ENCODE measurements at places on chromosomes 3 and 15.

DNA sequence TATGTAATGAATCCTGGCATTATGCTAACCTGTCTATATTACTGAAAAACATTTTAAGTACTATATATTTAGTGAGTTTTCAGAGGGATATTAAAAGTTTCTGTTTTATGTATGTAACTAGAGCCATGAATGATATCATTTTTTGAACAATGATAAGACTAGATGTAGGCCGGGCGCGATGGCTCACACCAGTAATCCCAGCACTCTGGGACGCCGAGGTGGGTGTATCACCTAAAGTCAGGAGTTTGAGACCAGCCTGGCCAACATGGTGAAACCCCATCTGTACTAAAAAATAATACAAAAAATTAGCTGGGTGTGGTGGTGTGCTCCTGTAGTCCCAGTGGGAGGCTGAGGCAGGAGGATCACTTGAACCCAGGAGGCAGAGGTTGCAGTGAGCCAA lies 34.1 kb downstream of the DHX36 start:
- no peak for DNase-seq

GRCh38 chr3:188211476-188211875 lies 57.5 kb downstream of the LPP start:
- peak; percentile 46 for DNase-seq

DNA sequence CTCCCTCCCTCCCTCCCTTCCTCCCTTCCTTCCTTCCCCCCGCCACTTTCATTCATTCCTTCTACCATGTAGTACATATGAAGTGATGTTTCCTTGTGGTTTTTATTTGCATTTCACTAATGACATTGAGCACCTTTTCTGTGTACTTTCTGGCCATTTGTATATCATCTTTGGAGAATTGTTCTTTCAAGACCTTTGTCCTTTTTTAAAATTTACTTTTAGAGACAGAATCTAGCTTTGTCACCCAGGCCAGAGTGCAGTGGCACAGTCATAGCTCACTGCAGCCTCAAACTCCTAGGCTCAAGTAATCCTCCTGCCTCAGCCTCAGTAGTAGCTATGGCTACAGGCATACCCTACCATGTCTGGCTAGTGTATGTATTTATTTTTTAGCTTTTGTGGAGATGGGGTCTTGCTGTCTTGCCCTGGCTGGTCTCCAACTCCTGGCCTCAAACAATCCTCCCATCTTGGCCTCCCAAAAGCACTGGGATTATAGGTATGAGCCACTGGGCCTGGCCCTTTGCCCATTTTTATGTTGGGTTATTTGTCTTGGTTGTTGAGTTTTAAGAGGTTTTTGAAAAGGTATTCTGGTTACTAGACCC lies 42.0 kb upstream of the CTDSPL2 start:
- no peak for DNase-seq

DNA sequence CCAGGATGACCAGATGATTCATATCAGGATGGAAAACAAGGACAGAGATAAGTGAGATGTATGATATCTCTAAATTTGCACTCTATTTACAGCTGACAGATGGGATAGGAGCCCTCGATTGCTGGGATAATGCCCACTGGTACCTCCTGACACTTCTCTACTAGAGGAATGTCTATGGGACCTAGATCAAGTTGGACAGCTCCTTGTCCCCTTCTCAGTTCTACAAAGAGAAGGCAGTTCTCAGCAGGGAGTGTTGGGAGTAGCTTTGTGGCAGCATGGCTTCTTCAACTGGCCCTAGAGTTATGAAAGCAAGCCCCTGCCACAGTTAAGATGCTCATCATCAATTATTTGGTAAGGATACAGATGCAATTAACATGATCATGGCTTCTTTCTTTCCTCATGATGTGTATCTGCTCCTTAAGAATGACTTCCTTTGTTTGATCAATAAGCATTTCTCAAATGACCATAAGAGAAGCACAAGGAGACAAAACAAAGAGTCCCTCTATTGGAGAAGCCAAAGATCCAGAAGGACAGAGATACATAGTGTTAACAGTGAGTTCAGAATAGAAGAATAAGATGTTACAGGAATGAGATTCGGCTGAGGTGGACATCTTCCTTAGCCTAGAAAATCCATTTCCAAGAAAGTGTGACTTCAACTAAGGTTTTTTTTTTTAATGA lies 481.3 kb downstream of the NAALADL2 start:
- DNase-seq: no peak

DNA sequence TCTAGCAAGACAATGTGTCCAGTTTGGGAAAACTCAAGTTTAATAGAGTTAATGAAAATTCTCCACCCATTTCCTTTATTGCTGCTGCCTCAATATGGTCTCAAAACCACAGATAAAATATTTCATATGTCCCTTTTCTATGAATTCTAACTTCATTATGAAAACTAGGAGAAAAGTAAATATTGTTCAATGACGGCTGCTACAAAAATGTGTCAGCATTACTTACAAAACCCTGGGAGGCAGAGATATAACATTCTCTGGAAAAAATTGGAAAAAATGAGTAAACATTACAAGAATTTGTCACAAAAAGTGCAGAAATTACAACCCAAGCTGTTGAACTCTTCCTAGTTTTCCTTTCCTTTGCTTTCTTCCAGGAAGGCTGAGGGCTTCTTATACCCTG lies 22.2 kb upstream of the FBN1 start:
- DNase-seq: no peak

DNA sequence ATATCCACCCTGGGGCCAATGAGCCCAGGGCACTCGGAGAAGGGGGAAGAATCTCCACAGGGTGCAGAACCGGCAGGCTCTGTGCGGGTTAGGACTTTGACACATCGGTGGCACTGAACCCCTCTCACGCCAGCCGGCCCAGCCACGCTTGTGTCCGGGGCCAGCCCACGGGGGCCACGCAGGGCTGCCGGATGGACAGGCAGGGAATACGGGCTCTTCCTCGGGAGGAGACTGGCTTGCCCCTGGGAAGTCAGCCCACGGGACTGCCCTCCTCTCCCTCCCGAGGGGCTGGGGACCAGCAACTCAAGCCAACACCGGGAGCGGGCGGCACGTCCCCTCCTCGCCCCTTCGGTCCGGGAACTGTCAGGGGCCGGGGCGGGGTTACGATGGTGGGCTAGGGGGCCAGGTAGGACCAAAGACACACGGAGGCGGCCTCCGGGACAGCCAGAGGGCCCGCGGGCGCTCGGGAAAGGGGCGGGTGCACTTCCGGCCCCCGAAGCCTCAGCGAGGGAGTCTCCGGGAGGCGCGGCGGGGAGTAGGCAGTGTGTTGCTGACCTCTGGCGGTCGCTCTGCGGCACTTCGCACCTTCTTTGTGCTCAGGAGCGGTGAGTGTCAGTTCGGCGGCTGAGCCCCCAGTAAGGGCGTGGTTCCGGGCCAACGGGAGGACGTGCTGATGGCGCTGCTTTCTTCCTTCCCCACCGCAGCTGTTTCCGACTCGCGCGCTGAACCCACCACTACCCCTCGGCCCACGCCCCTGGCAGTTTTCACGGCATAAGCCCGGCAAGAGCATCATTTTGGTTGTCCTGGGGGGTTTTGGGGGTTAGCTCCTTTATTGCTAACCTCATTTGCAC lies 5.1 kb upstream of the CYP8B1 start:
- DNase-seq: peak; percentile 63

DNA sequence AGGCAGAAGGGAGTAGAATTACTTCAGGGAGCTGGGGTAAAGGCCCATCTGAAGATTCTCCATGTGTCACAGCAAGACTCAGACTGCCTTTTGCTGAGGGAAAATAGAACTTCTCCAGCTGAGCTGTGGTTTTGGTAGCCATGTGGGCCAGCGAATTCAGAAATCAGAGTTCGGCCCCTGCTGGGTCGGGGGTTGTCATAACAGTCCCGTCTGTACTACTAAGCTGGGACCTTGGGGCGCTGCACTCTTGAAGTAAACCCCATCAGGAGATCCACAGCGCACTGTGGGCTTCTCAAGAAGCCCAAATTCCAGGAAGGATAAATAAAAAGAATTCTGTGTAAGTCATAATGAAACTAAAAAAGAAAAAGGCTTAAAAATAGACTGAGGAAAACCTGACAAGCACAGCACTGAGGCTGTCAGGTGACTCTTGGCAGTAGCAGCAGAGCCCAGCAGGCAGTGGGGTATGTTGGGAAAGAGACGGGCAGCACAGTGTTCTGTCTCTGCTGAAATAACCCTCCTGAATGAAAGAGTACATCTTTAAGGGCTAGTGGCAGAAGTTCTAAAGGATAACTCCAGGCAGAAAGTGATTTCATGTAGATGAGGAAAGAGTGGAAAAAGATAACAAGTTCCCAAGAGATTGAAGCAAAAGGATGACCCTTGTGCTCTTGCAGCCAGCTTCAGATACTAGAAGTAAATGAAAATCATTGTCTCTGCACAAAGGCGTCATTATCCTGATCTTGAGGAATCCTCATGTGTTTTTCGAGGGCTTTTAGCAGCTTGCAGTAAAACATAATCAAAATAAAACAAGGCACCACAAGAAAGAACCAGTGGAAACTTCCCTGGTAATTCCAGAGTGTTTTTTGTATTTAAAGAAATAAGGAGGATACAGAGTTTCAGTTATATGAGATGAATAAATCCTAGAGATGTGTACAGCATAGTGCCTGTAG lies 74.5 kb downstream of the RAB7A start:
- no peak for DNase-seq

- no peak for DNase-seq
Measured at GRCh38 chr3:68288085-68288484, 633.7 kb upstream of the SUCLG2 start.

GRCh38 chr3:77693147-77693546 lies 653.2 kb downstream of the ROBO2 start:
- DNase-seq: no peak

GRCh38 chr15:39774688-39775267 lies 7.9 kb downstream of the FSIP1 start:
- no peak for DNase-seq

- DNase-seq: no peak
Measured at GRCh38 chr3:81426826-81427577, 334.4 kb downstream of the GBE1 start.

- no peak for DNase-seq
Measured at GRCh38 chr3:115835946-115836345, 212.6 kb downstream of the GAP43 start.

DNA sequence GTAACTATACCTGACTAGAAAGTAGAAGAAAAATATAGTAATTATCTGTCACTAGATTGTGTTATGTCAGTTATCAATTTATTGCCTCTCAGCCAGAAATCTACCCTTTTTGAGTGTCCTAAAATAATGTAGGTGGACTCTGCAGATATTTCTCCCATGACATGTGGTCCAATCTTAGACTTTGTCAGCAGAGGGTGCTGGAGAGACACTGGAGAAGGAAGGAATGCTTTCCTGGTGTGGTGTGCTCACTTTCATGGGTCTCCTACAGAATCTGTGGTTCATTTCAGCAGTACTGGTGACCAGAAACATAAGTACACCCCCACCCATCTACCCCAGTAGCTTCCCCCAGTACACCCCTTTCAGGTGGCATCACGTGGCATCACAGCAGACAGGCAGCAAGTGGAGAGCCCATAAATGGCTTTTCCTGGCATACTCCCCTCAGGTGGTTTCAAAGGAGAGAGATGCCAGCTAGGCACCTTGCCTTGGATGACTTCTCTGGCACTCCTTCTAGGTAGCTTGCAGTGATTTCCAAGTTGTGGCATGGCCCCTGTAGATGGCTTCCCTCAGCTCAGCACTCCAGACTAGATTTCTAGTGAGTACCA lies 114.7 kb downstream of the GADL1 start:
- no peak for DNase-seq

DNA sequence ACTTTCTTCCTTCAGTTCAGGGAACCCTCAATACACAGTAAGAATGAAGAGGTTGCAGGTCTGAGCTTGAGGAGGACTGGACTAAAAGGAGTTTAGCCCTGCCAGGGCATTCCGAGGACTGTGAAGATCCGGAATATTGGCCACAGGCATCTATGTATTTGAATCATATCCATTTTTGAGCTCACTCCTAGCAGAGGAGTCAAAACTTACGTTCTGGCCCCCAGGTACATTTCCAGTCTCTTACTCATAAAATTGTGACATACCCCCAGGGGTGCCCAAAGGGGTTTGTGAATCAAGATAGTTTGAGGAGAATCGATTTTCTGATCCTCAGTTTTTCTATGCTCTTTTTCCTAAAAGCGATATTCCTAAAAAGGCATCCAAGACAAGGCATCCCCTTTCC lies 27.6 kb upstream of the SRP14 start:
- no peak for DNase-seq

- DNase-seq: no peak
Measured at GRCh38 chr3:160098261-160098908, 109.8 kb downstream of the IL12A start.

GRCh38 chr3:186075931-186076567 lies 32.8 kb downstream of the ETV5 start:
- DNase-seq: no peak

DNA sequence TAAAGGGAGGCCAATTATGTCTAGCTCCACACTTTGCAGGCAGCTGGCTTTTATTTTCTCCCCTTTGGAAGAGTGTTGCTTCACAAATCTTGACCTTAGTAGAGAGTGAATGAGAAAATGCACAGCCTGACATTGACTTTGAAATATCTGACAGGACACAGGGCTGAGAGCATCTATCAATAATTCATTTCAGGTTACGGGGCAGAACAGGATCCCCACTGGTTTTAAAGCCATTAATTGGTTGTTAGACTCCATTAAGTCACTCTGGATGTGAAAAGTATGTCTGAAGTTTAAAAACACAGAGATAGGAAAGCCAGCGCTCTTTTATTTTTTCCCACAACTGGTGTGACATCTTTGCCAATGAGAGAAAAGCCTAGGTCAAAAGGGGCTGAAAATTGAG lies 251.9 kb upstream of the TMC3 start:
- no peak for DNase-seq

GRCh38 chr3:181716966-181717365 lies 5.2 kb downstream of the SOX2 start:
- no peak for DNase-seq

DNA sequence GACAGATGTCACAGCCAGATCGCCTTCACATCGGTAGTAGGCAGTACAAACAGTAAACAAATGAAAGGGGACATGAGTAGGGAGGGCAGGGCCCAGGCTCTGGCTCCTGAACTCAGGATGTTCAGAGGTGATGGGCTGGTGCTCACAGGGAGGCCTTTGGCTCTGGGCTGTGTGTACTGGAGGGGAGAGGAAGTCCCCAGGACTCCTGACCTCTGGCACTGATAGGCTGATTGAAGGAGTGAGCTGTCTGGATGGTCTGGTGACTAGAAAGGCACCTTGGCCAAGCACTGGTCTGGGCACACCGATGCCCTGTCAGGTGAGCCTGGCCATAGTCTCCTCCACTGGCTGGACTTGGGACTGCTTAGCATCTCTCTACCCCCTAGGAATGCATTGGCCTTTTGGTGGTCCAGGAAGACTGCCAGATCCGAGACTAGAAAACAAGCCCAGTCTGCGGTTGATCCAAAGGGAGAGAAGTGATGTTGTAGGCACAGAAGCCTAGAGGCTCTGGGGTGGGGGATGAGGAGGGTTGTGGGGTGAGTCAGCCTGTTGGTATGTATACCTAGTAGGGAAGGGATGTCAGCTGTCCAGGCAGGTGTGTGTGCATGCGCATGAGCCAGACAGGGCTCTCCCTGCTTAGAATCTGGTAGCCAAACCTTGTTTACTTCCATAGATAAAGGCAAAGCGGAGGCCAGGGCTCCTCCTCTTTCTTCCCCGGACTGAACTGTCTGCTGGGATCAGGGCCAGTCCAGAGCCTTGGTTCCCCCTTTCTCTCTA lies 1.9 kb downstream of the SPINT1 start:
- DNase-seq: no peak

GRCh38 chr3:124780356-124780755 lies 50.1 kb downstream of the UMPS start:
- DNase-seq: peak; percentile 0

- DNase-seq: peak; percentile 89
Measured at GRCh38 chr3:42036483-42036823, 54.7 kb upstream of the TRAK1 start.

GRCh38 chr15:50318697-50319096 lies 36.3 kb downstream of the GABPB1 start:
- DNase-seq: no peak

GRCh38 chr3:3113042-3113709 lies 3.0 kb upstream of the IL5RA start:
- DNase-seq: no peak
